ENCODE measurements at places on chromosomes 13 and 19. TPM values are rescaled to one million over a fixed set of nuclear protein-coding genes. Genes with fewer than 3 reads are reported as not detected.

DNA sequence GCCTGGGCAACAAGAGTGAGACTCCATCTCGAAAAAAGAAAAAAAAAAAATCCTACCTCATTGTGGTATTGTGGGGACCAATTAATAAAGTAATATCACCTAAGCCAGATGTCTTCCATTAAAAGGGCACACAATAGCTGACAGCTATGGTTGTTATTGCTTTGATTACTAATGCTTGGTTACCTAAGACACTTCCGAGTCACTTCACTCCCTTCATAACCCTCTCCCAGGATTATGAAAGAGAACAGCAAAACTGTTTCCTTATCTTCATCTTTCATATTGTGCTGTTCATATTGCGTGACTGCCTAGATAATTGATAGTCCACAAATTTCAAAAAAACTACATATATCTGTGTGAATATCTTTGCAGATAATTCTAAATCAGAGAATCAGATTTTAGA lies 10.3 kb upstream of the HSPH1 start:
- no peak for DNase-seq

RFX2 gene
- total RNA-seq, result 15.4 TPM

- DNase-seq, result no peak
Measured at GRCh38 chr13:24746618-24747247, 17.2 kb upstream of the RNF17 start.

ANGPTL4 gene
- total RNA-seq, result 5.3 TPM

- peak; percentile 75 for DNase-seq
Measured at GRCh38 chr19:3154957-3155736, 19.3 kb downstream of the GNA15 start.

C19orf85 gene
- 3.9 TPM for total RNA-seq

GRCh38 chr19:31257426-31258130 lies 91.7 kb downstream of the TSHZ3 start:
- DNase-seq, result no peak

TPGS1 gene
- total RNA-seq, result 30.1 TPM

DNA sequence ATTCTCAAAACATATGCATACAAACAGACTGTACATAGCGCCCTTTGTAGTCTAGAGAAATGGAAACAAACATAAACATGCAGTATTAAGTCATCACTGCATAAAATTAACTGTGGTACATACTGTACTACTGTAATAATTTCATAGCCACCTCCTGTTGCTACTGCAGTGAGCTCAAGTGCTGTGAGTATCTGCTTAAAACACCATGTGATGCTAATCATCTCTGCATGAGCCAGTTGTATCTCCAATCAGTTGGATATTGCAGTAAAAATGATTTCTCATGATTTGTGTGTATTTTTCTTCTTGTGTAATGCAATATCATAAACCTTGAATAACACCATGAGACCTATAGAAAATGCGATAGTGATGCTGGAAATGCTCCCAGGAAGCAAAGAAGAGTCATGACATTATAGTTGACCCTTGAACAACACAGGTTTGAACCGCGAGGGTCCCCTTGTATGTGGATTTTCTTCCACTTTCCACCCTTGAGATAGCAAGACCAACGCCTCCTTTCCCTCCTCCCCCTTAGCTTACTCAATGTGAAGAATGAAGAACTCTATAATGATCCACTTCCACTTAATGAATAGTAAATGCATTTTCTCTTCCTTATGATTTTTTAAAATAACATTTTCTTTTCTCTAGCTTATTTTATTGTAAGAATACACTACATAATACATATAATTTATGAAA lies 4.1 kb downstream of the TNFSF13B start:
- DNase-seq, result no peak

SLC17A7 gene
- total RNA-seq, result 0.72 TPM

GRCh38 chr19:19637523-19638251 lies 5.8 kb downstream of the GMIP start:
- DNase-seq, result no peak

GRCh38 chr13:19596960-19597361 lies 35.6 kb upstream of the TPTE2 start:
- no peak for DNase-seq

DNA sequence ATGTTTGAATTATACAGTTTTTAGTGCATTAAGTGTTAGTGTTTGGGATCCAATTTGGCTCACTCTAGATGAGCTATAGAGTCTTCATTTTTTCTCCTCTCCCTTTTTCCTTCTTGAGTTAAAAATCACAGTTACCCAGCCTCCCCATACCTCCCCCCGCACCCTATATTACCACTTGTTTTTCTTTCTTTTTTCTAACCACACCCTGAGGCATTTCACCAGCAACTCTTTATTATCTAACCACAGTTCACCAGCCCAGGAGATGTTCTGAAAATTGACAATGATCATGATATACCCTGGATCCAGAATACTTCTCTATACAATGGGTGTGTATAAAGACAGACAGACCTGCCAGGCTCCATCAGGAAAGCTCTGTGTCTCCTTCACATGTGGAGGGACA lies 86.5 kb upstream of the UBL3 start:
- no peak for DNase-seq

DNA sequence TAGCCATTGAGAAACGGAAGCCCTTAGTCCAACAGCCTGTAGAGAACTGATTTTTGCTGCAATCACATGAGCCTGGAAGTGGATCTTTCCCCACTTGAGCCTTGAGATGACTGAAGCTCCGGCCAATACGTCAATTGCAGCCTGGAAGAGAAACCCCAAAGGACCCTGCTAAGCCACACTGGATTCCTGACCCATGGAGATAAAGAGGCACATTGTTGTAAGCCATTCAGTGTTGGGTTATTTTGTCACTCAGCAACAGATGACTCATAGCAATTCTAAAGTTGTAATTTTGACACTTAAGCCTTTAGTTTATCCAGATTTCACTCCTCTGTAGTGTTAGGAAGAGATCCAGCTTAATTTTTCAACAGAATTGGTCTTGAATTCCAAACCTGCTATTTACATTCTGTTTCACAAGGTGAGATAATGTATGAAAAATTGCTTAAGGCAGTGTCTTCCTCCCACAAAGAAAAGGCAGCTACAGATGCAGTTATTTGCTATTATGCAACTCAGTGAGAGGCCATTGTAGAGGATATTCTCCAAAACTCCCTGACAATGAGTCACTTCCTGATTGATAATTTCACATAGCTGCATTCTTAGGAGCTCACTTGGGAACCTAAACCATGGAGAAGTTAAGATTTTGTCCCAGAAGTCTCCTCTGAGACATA lies 59.4 kb upstream of the TSHZ3 start:
- peak; percentile 20 for DNase-seq

Data from umbilical cord (tissue), 2 donors.